ENCODE measurements at places on chromosomes 11 and 22. TPM values are rescaled to one million over a fixed set of nuclear protein-coding genes. Genes with fewer than 3 reads are reported as not detected.

OR2D2 gene
- not detected for total RNA-seq

DNA sequence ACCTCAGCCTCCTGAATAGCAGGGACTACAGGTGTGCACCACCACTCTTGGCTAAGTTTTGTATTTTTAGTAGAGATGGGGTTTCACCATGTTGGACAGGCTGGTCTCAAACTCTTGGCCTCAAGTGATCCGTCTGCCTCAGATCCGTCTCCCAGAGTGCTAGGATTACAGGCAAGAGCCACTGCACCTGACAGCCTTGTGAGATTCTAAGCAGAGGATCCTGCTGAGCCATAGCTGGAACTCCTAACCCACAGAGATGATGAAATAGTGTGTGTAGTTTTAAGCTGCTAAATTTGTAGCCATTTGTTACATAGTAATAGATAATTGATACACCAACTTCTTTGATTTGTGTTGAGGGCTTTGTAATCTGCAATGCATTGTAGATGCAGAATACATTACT, 51.1 kb downstream of the CLMP start:
- DNase-seq, result no peak

DNA sequence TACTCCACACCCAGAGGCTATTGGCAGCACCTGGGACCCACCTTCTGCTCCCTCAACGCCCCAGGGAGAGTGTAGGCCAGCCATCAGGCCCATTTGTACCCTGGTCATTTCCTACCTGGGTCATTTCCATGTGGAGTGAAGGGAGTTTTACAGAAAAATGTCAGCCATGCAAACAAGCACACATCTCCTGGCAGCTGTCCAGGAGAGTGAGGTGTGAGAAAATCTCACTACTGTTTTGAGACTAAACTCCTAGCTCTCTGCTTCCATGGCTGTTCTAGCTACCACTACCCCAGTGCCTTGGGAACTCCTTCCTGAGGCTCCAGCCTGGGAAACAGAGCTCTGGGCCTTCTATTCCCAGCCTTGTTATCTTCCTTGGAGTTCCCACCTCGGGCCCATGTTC, 2.8 kb upstream of the TMPRSS13 start:
- peak; percentile 29 for DNase-seq

DNA sequence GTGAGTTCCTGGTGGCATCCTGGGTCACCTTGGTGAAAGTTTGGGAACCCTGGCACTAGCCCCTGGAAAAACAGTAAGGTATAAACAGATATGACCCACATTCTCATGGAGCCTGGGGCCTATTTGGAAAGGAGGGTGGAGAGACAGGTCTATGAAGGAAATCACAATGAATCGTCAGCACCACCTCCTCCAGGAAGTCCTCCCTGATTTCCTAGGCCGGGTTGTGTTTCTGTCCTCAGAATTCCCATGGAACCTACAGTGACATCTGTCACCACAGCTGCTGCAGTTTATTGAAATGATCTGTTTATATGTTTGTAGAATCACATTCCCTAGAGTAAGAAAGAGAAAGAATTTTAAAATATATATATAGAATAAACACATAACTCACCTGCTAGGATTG, 71.8 kb upstream of the ASPHD2 start:
- no peak for DNase-seq

- DNase-seq, result no peak
Observed at GRCh38 chr11:64804346-64805210, 1.6 kb upstream of the MAP4K2 start.

DNA sequence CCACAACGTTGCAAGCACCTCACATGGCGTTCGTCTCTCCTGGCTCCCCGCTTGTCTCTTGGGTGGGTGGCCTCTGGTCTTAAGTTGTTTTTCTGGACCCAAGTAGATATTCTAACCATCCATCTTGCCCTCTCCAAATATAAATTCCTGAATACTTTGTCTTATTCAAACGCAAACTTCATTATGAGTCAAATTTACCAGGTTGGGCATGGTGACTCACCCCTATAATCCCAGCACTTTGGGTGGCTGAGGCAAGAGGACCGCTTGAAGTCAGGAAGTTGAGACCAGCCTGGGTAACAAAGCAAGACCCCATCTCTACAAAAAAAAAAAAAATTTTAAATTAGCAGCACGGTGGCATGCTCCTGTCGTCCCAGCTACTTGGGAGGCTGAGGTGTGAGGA, 5.1 kb upstream of the IGSF9B start:
- DNase-seq, result no peak

- DNase-seq, result no peak
Observed at GRCh38 chr11:9672918-9673317, 9.0 kb downstream of the SWAP70 start.

DNA sequence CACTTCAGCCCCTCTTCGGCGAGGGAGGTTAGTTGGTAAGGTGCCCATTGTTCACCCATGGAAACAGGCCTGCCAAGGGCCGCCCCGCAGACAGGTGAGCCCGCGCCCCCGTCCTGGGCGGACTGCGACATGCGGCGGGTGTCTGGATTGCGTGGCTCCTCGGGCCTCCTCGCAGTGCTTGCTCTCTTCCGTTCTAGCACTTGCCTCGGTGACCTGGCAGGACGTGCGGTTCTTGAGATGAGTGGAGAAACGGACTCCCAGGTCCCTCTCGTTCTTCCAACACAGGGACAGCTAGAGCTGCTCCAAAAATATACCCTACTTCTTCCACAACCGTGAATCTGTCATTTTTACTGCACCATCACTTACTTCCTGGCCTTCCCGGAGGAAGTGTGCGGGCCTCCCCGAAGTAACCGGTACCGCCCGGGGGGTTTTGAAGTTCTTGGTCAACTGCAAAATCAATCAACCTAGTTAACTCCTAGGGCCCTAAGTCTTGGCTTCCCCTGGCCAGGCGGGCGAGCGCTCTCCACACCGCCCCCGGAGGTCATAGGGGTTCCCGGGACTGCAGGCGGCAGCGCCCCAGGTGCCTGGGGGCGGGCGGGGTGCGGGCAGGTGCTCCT, 745 bp upstream of the ZBTB44 start:
- peak; percentile 47 for DNase-seq

DNA sequence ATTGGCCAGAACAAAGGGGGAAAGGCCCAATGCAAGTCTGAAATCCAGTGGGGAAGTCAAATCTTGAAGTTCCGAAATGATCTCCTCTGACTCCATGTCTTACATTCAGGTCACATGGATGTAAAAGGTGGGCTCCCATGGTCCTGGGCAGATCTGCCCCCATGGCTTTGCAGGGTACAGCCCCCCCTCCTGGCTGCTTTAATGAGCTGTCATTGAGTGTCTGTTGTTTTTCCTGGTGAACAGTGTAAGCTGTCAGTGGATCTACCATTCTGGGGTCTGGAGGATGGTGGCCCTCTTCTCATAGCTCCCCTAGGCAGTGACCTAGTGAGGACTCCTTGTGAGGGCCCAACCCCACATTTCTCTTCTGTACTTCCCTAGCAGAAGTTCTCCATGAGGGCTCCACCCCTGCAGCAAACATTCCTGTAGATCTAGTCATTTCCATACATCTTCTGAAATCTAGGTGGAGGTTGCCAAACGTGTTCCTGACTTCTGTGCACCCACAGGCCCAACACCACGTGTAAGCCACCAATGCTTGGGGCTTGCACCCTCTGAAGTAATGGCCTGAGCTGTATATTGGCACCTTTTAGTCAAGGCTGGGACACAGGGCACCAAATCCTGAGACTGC, 9.3 kb downstream of the CARD18 start:
- DNase-seq, result no peak

GRCh38 chr11:69104212-69104855, 51.4 kb upstream of the SMIM38 start:
- no peak for DNase-seq
